ENCODE measurements at places on chromosomes 6 and 20.

DNA sequence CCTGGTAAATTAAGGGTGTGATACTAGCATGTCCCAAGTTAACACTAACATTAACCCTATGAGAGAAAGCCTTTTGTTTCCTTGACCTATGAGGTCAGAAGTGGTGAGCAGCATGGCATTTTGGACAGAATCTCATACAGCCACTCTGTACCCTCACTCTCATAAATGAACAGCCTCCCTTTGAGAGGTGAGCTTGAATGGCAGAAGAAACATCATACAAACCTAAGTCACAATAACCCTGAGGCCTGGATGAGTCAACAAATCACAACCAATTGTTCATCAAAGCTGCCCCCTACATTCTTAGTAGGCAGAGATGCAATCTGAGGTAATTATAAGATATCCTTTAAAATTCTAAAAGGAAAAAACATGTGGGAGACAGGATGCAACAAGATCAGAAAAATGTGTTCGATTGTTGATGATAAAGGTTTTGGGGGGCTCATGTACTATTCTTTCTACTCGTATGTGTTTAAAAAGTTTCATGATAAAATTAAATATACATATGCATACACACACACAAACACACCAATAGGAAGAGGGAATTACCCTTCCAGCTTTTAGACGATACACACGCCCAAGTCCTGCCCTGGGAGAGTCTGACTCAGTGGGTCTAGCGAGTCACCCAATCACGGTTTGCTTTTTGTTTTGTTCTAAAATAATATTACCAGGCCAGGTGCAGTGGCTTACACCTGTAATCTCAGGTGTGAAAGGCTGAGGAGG lies 117.3 kb downstream of the ARHGAP18 start:
- ATAC-seq = no peak

GRCh38 chr6:92790381-92790780 lies 629.0 kb downstream of the EPHA7 start:
- ATAC-seq = no peak

DNA sequence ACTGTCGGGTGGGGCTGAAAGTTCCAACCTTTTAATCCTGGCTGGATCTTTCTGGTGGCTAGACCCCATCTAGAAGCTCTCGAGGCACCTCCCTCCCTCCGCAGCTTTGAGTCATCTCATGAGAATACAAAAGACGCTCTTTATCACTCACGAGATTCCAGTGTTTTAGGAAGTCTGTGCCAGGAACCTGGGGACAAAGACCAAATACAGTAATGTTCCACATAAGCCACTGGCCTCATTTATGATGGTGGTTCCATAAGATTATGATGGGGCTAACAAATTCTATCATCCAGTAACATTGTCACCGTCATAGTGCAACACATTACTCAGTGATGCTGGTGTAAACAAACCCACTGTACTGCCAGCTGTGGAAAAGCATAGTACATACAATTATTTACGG lies 48.7 kb downstream of the NCOA7 start:
- ATAC-seq = no peak

GRCh38 chr6:134937426-134937825 lies 12.5 kb downstream of the ALDH8A1 start:
- ATAC-seq = peak; percentile 44

DNA sequence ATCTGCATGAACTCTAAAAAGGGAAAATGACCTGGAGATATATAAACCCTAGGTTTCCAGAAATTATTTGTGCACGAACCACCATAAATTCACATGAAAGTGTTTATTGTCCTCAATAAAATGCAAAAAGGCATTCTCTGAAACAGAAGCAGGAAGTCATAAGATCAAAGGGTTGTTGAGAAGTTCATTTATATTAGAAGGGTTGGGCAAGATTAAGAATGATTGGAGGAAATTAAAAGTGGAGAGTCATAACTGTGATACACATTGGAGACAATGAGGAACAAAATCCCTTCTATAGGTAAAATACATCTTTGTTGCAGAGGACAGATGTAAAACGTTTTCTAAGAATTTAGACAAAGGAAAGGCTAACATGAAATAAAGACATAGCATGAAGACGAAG lies 476.8 kb downstream of the CBLN4 start:
- no peak for ATAC-seq

- no peak for ATAC-seq
Observed at GRCh38 chr6:48825501-48826151, 637.4 kb downstream of the MMUT start.

- peak; percentile 26 for ATAC-seq
Observed at GRCh38 chr6:112362812-112363570, 15.9 kb downstream of the RFPL4B start.

DNA sequence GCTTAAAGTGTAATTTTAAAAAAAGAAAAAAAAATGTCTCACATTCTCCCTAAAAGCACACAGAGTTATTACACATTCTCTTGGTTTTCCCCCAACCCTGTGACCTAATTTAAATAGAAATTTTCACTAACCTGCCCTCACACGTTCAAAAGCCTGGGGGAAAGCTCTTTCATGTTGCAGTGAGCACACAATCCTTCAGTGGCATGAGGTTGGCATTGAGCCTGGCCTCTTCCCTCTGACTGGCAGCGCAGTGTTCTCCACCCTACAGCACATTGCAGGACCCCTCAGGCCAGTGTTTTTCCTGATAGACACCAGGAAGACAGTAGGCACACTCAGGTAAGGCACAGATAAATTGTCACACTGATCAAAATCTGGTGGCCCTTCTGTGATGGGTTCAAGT lies 34.1 kb downstream of the TNFRSF21 start:
- ATAC-seq = no peak

DNA sequence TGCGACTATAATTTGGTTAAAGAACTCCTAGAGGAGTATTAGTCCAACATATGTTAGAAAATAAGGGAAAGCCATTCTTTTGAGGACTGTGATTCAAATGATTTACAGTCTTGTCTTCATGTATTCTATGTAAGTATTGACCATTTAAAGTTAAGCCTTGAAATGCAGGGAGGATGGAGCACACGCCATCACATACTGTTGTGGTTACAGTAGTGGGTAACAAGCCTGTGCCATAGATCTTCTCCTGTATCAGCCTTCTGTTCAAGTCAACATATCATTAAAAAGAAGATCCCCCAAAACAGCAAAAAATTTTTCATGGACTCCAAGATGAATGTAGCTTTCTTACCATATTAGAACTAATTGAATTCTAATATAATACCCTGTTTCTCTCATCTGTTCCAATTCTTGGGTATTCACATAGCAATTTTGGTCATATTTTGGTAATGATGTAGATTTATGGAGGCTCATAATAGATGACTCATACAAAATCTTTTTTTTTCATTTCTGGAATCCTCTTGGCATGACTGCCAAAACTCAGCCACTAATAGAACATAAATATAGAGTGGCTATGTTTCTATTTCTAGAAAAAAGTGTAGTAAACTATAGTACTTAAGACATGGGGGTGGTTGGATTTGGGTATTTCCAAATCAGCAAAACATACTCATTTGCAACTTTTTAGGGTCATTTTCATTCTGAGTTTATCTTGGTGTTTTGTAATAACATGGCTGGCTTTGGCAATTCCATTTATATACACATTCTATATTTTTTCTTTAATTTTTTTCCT lies 413.5 kb downstream of the BCKDHB start:
- no peak for ATAC-seq

DNA sequence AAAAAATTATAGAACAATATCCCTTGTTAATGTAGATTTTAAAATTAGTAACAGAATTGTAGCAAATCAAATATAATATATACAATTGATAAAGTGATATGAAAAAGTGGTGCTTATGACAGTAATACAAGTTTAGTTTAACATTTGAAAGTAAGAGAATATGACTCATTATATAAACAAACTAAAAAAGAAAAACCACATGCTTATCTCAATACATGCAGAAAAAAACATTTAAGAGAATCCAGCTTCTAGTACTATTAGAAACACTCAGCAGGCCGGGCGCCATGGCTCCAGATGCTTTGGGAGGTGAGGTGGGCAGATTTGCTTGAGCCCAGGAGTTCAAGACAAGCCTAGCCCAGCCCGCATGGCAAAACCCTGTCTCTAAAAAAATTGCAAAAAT lies 60.7 kb upstream of the LAMA2 start:
- no peak for ATAC-seq

DNA sequence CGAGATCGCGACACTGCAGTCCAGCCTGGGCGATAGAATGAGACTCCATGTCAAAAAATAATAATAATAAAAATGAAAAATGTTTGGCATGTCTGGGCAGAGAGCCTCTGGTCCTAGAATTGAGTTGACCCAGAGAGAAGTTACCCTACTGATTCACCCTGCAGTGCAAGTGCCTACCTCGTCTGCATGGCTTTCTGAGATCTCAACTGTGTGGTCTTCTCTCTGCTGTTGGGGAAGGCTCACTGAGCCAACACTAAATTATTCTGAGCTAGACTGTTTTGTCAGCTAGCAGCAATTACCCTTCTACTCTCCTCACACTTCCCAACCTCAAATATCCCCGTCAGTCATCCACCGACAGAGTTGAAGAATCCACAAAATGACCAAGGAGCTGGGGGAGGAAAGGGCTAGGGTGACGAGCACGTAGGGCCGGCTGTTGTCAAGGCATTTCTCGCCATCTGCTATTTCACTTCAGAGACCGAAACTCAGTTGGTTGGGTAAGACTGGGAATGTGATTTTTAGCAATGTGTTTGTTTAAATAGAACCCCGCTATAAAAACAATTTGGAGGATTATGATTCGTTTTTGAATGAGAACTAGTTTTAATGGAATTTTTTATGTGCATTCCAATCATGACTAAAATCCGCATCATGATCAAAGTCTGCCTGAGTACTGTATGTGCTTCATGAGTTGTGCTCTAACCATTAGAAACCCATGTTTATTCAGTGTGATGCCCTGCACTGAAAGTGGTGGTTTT lies 9.4 kb downstream of the MAS1 start:
- ATAC-seq = no peak

DNA sequence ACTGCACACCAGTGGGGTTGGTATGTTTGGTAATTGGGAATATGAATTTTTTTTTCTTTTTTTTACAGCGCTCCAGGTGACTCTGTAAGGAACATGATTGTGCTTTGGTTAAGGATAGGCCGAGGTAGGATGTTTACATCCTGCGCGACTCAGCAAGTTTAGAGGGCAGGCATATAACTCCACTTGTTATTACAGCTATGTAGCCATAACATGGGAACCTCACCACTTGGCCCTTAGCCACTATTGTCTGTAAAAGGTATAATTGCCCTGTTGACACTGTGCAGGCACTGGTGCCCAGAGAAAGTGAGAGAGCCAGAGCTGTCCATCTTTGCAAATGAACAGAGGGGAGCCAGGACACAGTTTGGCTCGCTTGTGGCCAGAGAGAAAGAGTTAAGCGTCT lies 172.9 kb downstream of the MCHR2 start:
- ATAC-seq = no peak

DNA sequence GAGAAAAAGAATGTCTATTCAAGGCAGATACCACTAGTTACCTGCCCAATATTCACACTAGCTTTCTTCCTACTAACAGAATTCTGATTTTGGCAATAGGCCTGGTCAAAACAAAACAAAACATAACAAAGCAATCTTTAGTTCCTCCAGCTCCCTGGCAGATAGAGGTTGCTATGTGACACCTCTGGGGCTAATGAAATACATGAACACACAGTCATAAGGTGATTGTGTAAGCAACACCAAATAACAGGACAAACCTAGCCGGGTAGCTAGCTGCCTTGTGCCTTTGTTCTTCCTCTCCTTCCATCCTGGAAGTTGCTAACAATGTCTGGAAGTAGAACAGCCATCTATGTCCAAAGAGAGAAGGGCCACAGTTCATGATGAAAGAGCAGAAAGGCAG lies 6.0 kb upstream of the HMGN3 start:
- no peak for ATAC-seq

GRCh38 chr6:12289933-12290820 lies at the start of gene EDN1:
Gene EDN1, plus strand, starts transcription at chr6:12290361. Its CDS starts 269 bp downstream, at chr6:12290630.
- peak; percentile 98 for ATAC-seq

DNA sequence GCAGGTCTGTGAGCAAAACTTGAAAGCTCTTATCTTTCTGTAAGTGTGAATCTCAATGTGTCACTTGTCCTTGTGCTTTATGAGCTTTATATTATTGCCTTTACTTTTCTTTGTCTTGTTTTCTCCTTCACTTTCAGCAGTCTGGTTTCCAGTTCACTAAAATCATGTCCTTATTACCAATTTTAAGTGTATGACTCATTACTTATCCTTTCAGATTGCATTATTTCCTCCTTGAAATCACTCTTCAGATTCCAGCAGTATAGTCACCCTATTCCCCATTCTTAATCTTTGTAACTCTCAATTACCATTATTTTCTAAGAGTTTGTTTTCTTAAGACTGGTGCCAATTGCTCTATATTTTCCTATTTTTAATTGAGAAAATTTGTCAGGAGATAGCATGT lies 117.4 kb upstream of the GRIK2 start:
- ATAC-seq = no peak

DNA sequence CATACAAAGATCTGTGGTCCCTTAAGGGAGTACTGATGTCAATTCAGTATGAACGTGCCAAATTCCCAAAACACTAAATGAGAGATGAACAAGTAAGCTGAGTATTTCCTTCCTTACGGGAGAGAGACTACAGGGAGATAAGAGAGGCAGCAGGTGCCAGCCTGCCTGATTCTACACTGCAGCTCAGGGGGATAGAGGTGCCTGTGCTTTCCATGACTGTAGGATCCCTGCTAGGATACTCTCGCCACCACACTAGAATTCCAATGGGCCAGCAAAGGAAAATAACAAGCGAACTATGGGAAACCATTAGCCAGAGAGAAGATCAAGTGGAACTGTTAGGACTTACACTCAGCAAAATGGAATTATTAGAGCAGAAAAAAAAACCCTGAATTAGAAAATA lies 198.5 kb upstream of the BTBD3 start:
- no peak for ATAC-seq

GRCh38 chr6:151029970-151030369 lies 164.5 kb downstream of the MTHFD1L start:
- peak; percentile 63 for ATAC-seq

- ATAC-seq = no peak
Observed at GRCh38 chr6:114439411-114439810, 96.6 kb upstream of the HS3ST5 start.

GRCh38 chr6:110322151-110322873 lies 35.8 kb downstream of the METTL24 start:
- ATAC-seq = no peak

DNA sequence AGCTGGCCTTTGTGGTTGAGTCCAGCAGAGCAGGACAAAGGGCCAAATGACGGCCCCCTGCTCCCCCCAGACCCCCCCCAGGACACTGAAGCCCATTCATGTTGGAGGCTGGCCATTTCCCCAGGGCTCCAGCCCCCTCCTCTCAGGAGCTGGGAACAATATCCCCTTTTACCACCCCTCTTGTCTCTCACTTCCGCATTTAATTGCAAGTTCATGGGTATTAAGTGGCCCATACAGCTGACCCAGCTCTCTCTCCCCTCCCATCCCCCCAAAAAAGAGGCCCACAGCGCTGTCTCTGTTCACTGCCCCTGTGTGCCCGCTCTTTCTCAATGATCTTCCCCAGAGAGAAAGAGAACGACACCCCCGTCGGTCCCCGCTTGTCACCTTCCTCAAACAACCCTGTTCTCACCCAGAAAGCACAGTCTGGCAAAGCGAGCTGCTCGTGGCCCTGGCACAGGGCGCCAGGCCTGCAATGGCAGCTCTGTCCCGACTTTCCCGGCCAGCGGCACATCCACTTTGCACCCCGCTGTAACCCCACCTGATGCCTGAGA lies 30.4 kb downstream of the PREX1 start:
- ATAC-seq = no peak
